Adrenal gland (tissue), 19 donors: ENCODE measurements at places on chromosomes 7 and 10. TPM values are rescaled to one million over a fixed set of nuclear protein-coding genes. Genes with fewer than 3 reads are reported as not detected.

DNA sequence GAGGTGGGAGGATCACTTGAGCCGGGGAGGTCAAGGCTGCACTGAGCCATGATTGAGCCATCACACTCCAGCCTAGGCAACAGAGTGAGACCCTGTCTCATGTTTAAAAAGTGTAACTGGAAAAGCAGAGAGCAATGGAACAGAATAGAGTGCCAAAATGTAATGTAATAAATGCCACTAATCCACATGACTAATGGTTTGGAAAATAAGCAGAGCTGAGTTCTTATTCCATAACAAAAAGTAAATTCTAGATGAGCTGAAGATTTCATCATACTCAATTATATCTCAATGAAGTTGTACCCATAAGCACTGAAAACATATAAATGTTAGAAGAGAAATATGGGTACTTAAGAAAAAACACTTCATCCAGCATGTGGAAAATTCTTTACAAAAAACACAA lies 132.6 kb downstream of the USP6NL start:
- no peak for DNase-seq
- H3K4me1 ChIP-seq = no peaks in the 10 kb centered on the region
- H3K27ac ChIP-seq = no peak overlapping the region
- no peak overlapping the region for H3K4me3 ChIP-seq
- H3K27me3 ChIP-seq = no peaks in the 10 kb centered on the region
- no peaks in the 10 kb centered on the region for H3K36me3 ChIP-seq

DNA sequence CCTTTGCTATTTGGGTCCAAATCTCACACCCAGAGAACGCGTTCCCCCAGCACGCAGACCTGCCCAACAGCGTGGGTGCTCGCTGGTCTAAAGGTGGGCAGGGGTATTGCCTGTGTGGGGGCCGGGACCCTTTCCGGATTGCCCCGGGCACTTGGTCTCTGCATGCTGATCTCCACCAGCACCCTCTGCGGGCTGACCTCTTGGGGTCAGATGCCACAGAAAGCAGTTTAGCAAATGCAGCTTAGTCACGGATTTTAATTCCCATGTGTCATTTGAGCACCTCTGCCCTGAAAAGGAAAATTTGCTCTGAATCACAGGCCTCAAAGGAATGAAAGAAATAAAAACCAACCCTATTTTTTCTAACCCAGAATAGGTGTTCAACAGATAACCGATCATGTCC lies 46.7 kb downstream of the PKD1L1 start:
- no peak overlapping the region for H3K4me3 ChIP-seq
- no peaks in the 10 kb centered on the region for H3K4me1 ChIP-seq
- H3K27me3 ChIP-seq = no peaks in the 10 kb centered on the region
- no peak overlapping the region for H3K27ac ChIP-seq

DNA sequence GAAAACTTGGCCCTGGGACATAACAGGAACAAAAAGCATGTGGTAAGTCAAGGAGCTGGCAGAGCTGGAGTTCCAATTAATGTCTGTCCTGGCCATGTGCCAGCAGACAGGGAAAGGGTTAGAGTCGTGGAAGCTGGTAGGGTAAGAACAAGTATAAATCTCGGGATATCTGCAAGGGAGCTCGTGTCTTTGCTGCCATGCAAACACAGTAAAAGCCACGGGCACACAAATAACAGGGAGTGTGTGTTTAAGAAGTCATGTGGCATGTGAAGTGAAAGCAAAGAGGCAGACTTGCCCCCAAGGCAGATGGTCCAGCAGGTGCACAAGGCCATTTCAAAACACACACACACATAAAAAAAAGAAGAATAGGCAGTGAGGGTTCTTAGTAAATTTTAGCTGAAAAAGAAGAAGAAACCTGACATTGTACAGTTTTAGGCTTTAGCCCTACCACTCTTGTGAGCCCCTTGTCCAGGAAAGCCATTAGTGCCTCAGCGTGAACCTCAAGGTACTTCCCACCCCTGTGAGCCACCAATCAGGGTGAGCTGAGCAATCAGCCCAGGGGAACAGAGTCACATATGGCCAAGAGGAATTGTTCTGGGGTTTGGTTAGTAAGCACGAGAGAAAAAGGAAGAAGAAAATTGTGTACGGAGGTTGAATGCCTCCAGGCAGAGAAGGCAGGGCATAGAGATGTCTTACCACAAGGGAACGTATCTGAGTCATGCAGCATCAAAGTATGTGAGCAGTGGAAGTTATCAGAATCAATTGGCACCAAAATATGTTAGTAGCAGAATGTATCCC lies 32.8 kb upstream of the ARHGAP12 start:
- peak; percentile 22 for DNase-seq
- no peaks in the 10 kb centered on the region for H3K27me3 ChIP-seq
- peak overlapping the region; percentile 46 for H3K27ac ChIP-seq

GRCh38 chr7:32218741-32219288 lies 148.6 kb upstream of the PDE1C start:
- no peaks in the 10 kb centered on the region for H3K27me3 ChIP-seq
- DNase-seq = no peak
- H3K4me1 ChIP-seq = no peaks in the 10 kb centered on the region
- no peak overlapping the region for H3K27ac ChIP-seq
- H3K4me3 ChIP-seq = no peak overlapping the region

GRCh38 chr10:104333728-104334373 lies 4.4 kb downstream of the ITPRIP start:
- H3K4me3 ChIP-seq = no peak overlapping the region
- no peaks in the 10 kb centered on the region for H3K27me3 ChIP-seq
- DNase-seq = no peak
- peaks cover 30% of the 10 kb centered on the region for H3K4me1 ChIP-seq
- no peaks in the 10 kb centered on the region for H3K36me3 ChIP-seq

- H3K27me3 ChIP-seq = no peaks in the 10 kb centered on the region
- H3K4me3 ChIP-seq = no peak overlapping the region
- no peaks in the 10 kb centered on the region for H3K36me3 ChIP-seq
- no peaks in the 10 kb centered on the region for H3K4me1 ChIP-seq
- no peak overlapping the region for H3K27ac ChIP-seq
Measured at GRCh38 chr7:22633954-22634474, 93.0 kb upstream of the IL6 start.

DNA sequence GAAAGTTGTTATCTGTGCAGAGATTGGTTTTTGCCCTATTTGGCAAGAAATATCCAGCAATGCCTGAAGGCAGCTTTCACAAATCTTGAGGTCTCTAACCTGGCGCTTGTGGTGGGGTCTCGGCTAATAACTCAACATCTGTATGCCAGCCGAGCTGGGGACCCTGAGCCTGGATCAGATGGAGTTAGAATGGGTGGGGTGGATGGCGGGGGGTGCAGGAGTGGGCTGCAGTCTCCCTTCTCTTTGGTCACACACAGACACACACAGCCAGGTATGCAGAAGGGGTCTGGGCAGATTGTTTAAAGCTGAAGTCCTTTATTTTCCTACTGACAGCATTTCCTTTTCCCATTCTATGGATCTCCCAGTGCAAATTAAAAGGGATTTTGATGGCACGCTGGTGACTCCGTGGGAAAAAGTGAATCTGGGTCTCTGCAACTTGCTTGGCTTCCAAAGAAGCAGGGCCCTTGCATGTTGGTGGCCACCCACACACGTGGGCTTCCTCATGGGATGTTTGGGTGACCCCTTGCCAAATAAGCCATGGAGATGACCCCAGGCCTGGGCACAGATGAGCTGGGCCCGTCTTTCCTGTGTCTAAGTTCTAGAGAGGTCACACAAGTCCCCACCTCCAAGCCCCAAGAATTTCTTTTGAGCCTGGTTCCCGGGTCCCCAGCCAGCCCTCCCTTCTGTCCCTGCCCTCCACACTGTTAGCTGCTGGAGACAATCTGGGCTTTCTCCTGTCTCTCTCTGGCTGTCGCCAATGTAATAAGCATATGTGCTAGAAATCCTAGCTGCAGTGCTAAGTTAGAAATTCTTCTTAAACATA lies 39.9 kb upstream of the EMX2 start:
- no peaks in the 10 kb centered on the region for H3K4me1 ChIP-seq
- no peak for DNase-seq
- H3K4me3 ChIP-seq = no peak overlapping the region
- H3K27ac ChIP-seq = no peak overlapping the region

GRCh38 chr10:105967256-105967655 lies 1197.2 kb downstream of the SORCS1 start:
- no peaks in the 10 kb centered on the region for H3K4me1 ChIP-seq
- H3K36me3 ChIP-seq = no peaks in the 10 kb centered on the region
- H3K27ac ChIP-seq = no peak overlapping the region
- H3K4me3 ChIP-seq = no peak overlapping the region
- H3K27me3 ChIP-seq = no peaks in the 10 kb centered on the region

Gene CALN1
- total RNA-seq = 51.5 TPM

Gene PPP1R17
- total RNA-seq = not detected

Gene ARHGAP19
- 15.0 TPM for total RNA-seq

Gene ARMC3
- not detected for total RNA-seq

Gene CSGALNACT2
- 7.4 TPM for total RNA-seq
